ENCODE measurements at places on chromosomes 2 and 18.
A peak's percentile ranks its signal among the peaks of the same experiment; 100 is the strongest.

DNA sequence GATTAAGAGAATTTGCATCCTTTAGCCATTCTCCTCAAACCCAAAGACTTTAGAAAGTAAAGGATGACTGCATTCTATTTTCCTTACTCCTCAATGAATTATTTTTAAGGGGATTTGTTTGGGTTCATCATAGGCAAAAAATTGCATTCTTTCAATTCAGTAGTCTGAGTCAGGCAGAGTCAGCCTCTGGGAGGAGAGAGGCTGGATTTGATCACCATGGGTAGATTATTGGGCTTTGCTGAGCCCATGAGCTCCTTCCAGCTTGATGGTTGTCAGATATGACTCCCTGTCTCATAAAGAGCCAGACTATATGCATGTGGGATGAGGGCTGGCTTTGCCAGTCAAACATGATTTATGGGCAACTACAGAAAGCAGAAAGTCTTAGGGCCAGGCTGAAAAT is 101.2 kb downstream of the KCNS3 start:
- peak; percentile 60 for DNase-seq

DNA sequence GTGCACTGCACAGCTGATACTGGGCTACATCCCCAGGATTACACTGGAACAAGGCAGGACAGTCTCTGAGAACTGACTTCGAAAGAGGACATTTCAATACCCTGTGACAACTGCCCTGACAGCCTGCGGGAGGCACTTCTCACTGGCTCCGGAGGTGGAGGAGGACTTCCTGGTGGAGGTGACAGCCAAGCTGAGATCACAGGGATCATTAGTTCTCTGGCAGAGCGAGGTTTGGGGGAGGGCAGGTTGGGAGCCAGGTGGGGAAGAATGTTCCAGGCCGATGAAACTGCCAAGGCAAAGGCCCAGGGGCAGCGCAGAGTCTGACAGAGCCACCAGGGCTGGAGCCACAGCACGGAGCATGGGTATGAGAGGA is 28.0 kb upstream of the NPAS2 start:
- no peak for DNase-seq

DNA sequence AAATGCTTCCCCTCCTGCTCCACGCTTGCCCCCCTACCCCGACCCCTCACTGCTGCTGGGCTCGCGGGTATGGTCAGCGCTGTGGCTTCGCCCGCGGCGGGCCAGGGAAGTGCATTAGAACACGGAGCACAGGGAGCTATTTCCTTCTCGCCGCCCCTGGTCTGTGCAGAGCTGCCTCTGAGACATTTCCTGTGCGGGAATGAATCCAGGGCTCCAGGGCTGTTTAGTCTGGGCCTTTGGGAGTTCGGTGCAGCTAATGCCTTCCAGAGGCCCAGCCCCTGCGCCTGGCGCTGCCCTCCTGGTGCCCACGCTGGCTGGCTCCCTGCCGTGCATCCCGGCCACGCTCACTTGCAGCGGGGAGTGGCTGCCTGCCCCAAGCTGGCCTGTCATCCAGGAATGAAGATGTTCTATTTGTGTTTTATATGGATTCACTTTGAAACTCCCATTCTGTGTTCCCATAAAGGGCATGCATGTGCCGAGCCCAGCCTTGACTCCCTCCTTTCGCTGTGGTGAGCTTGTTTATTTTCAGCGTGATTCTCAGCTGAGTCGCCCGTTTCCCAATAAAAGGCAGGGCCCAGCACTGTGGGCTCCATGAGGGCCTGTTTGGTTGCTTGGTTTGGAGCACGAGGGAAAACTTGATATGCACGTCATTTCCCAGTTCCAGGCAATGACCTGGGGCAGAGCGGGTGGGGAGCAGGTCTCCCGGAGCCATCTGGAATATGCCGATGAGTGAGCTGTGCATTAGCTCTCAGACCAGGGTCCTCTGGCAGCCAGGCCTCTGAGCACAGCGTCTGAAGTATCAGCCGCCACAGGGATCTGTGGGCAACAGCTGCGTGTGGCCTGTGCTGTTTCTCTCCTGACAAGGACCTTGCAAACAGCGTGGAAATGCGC is 42.7 kb downstream of the SH3RF3 start:
- DNase-seq = peak; percentile 96

GRCh38 chr2:223054193-223054781 is 2.3 kb downstream of the KCNE4 start:
- no peak for DNase-seq

DNA sequence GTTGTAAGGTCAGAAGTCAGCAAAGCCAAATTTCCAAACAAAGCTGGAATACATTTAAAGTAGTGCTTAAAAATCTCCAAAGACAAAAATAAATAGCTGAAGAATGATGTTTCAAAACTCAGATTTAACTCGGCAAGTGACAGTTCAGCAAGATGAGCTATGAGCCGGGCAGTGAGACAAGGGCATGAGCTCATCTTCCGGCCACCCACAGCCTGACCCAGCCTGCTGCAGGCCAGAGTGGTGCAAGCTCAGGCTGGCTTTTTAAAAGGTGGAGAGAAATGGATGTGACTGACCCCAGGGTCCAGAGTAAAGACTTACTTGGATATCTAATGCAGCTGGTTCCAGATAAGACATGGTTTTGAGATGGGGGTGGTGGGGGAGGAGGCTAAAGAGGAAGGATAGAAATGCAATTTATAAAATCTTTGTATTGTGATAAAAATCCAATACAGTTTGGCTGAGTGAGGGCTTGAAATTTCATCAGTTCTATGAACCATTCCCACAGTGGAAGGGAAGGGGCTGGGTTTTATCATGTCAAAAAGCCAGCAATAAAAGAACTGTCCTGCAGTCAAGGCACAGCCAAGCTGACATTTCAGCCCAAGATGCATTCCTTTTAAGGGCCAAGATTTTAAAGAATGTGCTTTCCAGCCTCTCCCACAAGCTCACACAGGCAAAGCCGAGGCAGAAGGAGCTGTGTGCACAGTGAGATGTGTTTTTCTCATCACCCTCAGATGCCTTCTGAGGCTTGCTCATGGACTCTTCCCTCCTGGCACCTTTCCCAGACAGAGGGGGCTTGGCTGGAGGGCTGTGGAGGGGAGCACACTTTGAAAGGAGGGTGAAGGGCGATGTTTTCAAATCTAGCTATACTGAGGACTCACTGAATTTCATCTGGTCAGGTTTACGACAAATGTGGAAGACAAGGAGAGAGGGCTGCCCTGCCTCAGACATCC is 97.9 kb upstream of the KLHL29 start:
- DNase-seq = peak; percentile 56

Data from AG09309 (cell line).